ENCODE measurements at places on chromosomes 5 and 9. TPM values are rescaled to one million over a fixed set of nuclear protein-coding genes. Genes with fewer than 3 reads are reported as not detected.

- DNase-seq = no peak
Measured at GRCh38 chr9:87250205-87250604, 247.5 kb upstream of the DAPK1 start.

GRCh38 chr5:6704361-6704851 is 8.8 kb upstream of the TENT4A start:
- no peak for DNase-seq

DNA sequence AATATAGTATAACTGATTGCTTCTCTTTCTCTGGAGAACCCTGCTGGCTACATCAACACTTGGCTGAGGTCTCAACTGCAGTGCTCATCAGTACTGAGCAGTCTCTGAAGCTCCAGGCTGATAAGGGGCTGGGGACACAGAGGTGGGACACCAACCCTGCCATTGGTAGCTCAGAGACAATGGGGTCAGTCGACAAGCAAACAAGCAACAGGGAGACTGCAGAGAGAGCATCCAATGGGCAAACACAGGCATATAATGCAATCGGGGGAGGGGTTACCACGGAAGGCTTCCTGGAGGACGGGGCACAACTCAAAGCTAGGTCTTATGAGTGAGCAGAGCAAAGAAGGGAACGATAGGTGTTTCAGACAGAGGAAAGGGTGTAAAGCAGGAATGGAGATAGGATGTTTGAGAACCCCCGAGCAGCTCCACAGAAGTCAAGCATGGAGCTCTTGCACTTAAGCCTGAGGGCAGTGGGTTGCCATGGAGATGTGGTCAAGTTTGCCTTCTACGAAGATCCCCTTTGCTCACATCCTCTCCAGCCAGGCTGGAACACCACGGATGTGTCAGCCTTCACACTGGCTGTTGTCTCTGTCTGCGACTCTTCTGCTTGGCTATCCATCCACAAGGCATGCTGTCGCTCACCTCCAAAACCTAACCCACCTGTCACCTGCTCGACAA is 21.5 kb upstream of the AKNA start:
- no peak for DNase-seq

GRCh38 chr5:82352146-82352791 is 74.1 kb upstream of the RPS23 start:
- DNase-seq = no peak

DNA sequence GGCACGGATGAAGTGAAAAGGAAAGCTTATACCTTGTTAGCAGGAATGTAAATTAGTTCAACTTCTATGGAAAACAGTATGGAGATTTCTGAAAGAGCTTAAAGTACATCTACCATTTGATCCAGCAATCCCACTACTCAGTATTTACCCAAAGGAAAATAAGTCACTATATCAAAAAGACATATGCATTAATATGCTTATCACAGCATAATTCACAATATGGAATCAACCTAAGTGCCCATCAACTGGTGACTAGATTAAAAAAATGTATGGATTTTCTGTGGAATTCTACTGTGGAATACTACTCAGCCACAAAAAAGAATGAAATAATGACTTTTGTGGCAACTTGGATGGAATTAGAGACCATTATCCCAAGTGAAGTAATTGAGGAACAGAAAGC is 279.6 kb downstream of the GABRB2 start:
- no peak for DNase-seq

The NUDT2 gene
- 22.8 TPM for polyA plus RNA-seq

The SH3RF2 gene
- polyA plus RNA-seq = 0.27 TPM

The RNF180 gene
- 11.5 TPM for polyA plus RNA-seq

Data from right lung (tissue), 10 donors.